ENCODE measurements at places on chromosomes 2 and 18. TPM values are rescaled to one million over a fixed set of nuclear protein-coding genes. Genes with fewer than 3 reads are reported as not detected.

GCG gene
- 470 TPM for total RNA-seq

DNA sequence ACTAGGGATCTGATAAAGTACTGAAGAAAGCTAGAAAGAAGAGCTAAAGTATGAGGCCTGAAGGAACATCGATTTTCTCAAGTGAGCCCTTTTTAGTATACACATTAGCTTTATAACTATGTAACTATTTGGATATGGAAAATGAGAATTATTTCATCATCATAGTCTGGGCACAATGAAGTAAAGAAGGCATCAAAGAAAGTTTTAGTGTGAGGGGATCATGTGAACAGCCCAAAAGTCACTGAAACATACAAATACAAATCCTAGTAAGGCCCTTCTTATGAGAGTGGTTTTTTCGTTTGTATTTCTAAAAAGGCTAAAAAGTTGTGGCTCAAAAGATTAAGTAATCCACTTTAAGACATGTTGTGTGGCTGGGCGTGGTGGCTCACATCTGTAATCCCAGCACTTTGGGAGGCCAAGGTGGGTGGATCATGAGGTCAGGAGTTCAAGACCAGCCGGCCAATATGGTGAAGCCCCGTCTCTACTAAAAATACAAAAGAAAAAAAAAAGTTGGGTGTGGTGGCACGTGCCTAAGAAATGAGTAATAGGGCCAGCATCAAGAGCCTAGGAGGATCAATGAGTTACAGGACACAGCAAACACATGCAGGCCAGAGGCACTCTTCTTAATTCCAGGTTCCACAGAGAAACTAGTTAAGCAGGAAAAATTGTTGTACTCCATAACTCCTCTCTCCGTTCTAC, 61.9 kb downstream of the PUM2 start:
- H3K27ac ChIP-seq = no peak overlapping the region
- no peaks in the 10 kb centered on the region for H3K36me3 ChIP-seq
- peaks cover 3% of the 10 kb centered on the region for H3K4me1 ChIP-seq
- DNase-seq = no peak
- no peaks in the 10 kb centered on the region for H3K27me3 ChIP-seq
- no peak overlapping the region for H3K4me3 ChIP-seq

GRCh38 chr2:143476336-143477087, 347.3 kb downstream of the ARHGAP15 start:
- no peak for DNase-seq
- H3K27me3 ChIP-seq = no peaks in the 10 kb centered on the region
- no peak overlapping the region for H3K4me3 ChIP-seq
- H3K36me3 ChIP-seq = no peaks in the 10 kb centered on the region
- no peaks in the 10 kb centered on the region for H3K4me1 ChIP-seq

DNA sequence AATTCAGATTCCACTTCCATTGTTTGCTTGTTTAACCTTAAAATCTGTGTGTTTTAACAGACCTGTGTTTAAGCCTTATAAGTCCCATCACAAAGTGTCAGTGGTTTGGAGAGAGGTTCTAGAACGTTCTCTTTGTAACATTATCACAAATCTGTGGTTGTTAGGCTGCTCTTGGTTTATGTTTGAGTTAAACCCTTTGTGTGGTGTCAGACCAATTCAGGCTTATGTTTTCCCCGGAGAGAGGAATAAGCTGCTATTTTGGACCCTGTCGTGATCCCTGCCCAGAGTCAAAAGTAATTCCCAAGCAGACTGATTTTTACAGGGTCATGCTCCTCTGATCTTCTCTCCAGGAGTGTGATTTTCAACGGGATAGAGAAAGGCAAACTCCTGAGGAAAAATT, 43.8 kb upstream of the LTBP1 start:
- no peaks in the 10 kb centered on the region for H3K27me3 ChIP-seq
- H3K36me3 ChIP-seq = no peaks in the 10 kb centered on the region
- no peak overlapping the region for H3K4me3 ChIP-seq
- H3K27ac ChIP-seq = no peak overlapping the region

SPDYA gene
- total RNA-seq = 0.38 TPM

FN1 gene
- total RNA-seq = 8.9 TPM

DNA sequence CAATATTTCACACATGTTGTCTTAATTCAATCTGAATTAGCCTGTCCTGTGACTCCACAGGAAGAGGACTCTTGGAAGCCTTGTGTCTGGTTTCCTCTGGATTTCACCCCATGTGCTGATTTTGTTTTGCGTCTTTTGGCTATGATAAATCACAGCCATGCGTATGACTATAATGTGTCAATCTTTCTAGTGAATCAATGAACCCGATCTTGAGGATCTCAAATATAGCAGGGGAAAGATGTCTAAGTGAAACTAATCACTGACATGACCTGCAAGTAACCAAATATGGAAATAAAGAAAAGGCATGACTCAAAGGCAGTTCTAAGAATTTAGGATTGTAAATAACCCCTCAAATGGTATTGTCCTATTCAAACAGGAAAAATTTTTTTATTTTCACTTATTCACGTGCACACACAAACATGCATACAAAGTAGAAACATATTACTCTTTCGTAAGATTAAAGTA, 8.2 kb downstream of the WDFY1 start:
- H3K4me1 ChIP-seq = peaks cover 13% of the 10 kb centered on the region
- no peak for DNase-seq
- no peak overlapping the region for H3K4me3 ChIP-seq

DNA sequence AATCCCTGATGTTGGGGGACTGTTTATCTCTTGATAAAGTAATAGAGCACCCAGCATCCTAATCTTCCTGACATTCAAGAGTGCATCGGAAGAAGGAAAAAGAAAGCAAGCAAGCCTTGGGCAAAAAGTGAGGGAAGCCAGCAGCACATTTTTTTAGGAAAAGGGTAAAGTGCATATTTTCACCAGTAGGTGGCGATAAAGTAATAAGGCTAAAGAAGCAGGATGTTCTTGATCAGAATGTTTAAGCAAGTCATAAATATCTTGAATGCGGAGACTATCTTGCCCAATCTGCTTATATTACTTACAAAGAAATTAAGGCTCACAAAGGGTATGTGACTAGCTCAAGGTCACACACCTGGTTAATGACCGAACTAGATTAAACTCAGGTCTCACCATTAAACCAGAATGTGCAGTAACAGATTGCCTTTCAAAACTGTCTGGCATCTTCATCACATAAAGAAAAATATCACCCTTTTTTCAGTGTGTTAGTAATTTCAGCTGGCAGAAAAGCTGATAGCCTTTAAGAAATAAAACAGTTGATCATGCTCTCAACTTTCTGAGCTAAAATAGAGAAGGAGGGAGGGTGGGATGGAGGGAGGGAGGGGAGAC, 83.8 kb downstream of the VIT start:
- H3K36me3 ChIP-seq = no peaks in the 10 kb centered on the region
- no peaks in the 10 kb centered on the region for H3K27me3 ChIP-seq
- no peak overlapping the region for H3K27ac ChIP-seq
- no peak overlapping the region for H3K4me3 ChIP-seq
- no peaks in the 10 kb centered on the region for H3K4me1 ChIP-seq

GRCh38 chr2:102783506-102784183, 21.8 kb downstream of the TMEM182 start:
- H3K36me3 ChIP-seq = no peaks in the 10 kb centered on the region
- no peak overlapping the region for H3K27ac ChIP-seq
- no peak for DNase-seq
- H3K27me3 ChIP-seq = no peaks in the 10 kb centered on the region

SATB2 gene
- total RNA-seq = 3.7 TPM

ATP8B1 gene
- total RNA-seq = 38.2 TPM

GRCh38 chr2:192307530-192307929, 112.8 kb upstream of the TMEFF2 start:
- H3K36me3 ChIP-seq = no peaks in the 10 kb centered on the region
- no peaks in the 10 kb centered on the region for H3K27me3 ChIP-seq
- no peaks in the 10 kb centered on the region for H3K4me1 ChIP-seq
- no peak for DNase-seq
- no peak overlapping the region for H3K27ac ChIP-seq
- no peak overlapping the region for H3K4me3 ChIP-seq

- no peak for DNase-seq
- H3K36me3 ChIP-seq = no peaks in the 10 kb centered on the region
- no peak overlapping the region for H3K27ac ChIP-seq
- H3K27me3 ChIP-seq = no peaks in the 10 kb centered on the region
- no peaks in the 10 kb centered on the region for H3K4me1 ChIP-seq
These were observed 217.0 kb upstream of the CXCR4 start for GRCh38 chr2:136334967-136335366.

HOXD13 gene
- total RNA-seq = not detected

GRCh38 chr2:12918835-12919445, 202.2 kb downstream of the TRIB2 start:
- no peaks in the 10 kb centered on the region for H3K27me3 ChIP-seq
- peaks cover 8% of the 10 kb centered on the region for H3K4me1 ChIP-seq
- H3K36me3 ChIP-seq = no peaks in the 10 kb centered on the region
- no peak overlapping the region for H3K4me3 ChIP-seq
- peak overlapping the region; percentile 51 for H3K27ac ChIP-seq
- DNase-seq = peak; percentile 33

DNA sequence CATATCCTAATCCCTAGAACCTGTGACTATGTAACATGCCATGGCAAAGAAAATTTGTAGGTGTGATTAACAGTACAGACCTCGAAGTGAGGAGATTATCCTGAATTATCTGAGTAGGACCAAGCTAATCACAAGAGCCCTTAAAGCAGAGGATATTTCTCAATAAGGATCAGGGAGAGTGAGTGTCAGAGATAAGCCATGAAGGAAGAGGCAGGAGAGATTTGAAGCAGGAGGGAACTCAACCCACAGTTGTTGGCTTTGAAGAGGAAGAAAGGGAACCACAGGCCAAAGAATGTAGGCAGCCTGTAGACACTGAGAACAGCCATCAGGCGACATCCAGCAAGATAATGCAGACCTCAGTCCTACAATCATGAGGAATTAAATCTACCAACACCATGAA, 229.3 kb downstream of the NBAS start:
- no peak for DNase-seq
- H3K27ac ChIP-seq = no peak overlapping the region
- H3K36me3 ChIP-seq = no peaks in the 10 kb centered on the region

CCDC148 gene
- total RNA-seq = 0.38 TPM

- no peak overlapping the region for H3K27ac ChIP-seq
- H3K4me1 ChIP-seq = peaks cover 24% of the 10 kb centered on the region
- no peak for DNase-seq
- H3K27me3 ChIP-seq = no peaks in the 10 kb centered on the region
- no peaks in the 10 kb centered on the region for H3K36me3 ChIP-seq
- H3K4me3 ChIP-seq = no peak overlapping the region
These were observed 2.3 kb downstream of the DGUOK start for GRCh38 chr2:73928963-73929347.

Data from pancreas (tissue), 10 donors.